Stimulated activated CD4-positive, alpha-beta T cell treated with anti-CD3 and anti-CD28 coated beads, Interleukin-2, amount 100 ng/mL, for 24 hours (primary cell): ENCODE measurements at places on chromosomes 7 and 10.

GRCh38 chr7:31249671-31250070 lies 90.9 kb downstream of the NEUROD6 start:
- DNase-seq = no peak

- DNase-seq = no peak
These were observed 490.0 kb downstream of the PTPRN2 start for GRCh38 chr7:158097453-158098124.

GRCh38 chr10:79292026-79292766 lies 55.1 kb upstream of the PPIF start:
- DNase-seq = no peak

- DNase-seq = no peak
These were observed 1.7 kb upstream of the DPYSL4 start for GRCh38 chr10:132184816-132185593.

DNA sequence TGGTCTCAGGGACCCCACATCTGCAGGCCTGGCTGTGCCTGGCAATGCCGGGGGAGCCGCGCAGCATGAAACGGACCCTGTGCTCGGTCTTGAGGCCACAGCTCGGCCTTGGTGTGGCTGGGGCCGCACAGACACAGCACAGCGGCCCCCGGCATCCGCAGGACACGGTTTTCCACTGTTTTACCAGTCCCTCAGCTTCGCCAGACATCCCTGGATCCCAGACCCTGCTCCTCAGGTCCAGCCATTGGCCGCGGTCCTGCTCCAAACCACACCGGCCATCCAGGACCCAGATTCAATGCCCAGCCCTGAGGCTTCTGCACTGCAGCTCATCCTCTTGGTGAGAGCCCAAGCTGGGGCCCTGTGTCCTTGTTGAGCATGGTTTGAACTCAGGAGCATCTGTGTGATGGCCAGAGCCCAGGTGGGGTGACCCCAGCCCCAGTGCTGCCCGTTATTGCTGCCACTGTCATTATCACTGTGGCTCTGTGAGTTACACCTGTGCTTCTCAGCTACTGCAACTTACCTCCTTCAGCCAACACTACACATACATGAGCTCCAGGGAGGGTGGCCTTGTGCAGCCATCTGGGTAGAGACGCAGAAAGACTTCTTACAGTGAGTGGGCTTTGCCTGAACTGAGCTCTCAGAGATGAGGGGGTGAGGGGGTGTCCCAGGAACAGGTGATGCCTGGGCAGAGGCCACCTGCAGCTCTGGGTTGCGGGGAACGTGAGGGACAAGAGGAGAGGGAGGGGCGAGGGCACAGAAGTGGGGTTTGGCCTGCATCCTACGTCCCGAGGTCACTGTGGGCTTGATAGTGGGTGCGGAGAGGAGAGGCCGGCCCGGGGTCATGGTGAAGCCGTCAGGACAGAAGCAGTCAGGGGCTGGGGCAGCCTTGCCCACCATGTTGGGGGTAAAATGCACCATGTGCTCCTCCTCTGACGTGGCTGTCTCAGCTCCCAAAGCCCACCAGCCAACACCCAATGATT lies 567.6 kb downstream of the PTPRN2 start:
- no peak for DNase-seq

DNA sequence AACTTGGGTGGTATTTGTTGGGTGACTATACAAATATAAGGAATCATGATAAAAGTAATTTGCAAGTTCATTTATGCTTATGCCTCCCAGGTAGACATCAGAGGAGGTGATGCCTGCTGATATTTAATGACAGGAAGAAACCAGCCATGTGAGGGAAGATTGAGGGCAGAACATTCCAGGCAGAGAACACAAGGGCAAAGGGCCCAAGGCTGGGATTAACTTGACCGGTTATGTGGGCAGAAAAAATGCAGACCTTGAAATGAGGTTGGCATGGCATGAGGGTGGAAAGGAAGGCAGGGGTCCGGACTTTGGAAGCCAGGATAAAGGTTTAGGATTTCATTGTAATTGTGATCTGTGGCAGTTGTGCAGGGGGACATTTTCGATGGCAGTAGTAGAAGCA lies 68.0 kb upstream of the MTPN start:
- no peak for DNase-seq

DNA sequence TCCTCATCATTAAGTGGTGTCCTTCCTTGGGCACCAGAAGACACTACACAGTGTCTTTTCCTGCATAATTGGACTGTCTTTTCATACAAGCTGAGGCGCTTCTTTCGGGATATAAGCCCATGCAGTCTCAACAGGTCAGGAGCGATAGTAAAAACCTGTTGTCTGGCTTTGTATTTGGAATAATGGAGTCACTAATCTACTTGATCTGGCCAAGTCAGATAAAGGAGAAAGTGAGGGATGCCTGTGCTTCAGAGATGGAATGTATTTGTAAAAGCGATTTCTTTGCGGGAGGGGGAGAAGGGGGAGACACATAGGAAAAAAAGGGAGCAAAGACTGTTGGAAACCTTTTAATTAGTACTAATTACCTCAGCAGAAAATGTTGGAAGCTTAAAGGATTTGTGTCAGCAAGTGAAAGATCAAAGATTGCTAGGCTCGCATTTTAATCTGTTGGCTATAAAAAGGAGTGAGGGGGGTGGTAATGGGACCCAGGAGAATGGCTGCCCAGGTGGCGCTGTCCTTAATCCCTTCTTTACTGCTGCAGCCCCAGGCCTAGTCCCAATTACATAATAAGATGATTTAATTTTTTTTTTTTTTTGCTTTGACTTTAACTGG lies 581.4 kb downstream of the LRMDA start:
- no peak for DNase-seq

DNA sequence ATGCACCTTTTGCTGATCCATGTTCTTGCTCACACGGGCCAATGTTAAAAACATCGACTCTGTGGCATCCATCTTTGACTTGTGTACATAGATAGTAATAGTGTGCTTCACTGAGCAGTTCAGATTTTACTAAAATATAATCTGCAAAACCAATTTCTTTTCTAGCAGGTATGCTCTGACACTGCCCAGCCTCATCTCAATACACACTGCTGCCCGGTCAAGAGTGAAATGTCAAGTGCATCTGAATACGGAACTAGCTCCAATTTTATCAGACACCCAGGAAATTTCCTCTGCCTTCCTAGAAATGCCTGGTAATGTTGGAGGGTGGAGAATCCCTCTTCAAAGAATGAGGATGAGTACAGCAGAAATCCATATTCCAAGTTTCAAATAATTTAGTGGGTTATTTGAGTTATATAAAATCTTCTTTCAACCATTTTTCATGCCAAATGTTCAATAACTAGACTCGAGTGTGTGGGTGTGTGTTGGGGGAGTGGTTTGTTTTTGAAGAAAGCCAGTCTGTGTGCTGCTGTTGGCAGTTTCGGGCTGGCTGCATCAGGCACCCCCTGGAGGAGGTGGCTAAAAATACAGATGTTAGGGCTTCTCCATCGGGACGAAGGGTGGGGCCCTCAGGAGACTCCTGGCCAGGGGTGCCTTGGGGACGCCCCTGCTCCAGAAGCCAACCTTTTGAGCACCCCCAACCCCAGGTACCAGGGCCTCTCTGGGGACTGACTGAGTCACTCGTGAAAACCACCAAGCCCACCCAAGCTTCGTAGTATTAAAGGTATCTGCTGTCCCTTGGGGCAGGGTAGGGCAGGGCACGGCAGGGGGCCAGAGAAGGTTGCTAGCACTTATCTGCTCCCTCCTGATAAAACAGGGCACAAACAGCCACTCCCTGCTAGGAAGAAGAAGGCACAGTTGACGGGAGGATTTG lies 15.4 kb downstream of the CTBP2 start:
- no peak for DNase-seq

- DNase-seq = no peak
These were observed 470.8 kb upstream of the ADARB2 start for GRCh38 chr10:2208106-2208505.

- DNase-seq = peak; percentile 41
These were observed 2.9 kb upstream of the ATP6V0E2 start for GRCh38 chr7:149870701-149871483.

- DNase-seq = no peak
These were observed 71.5 kb upstream of the SLC13A1 start for GRCh38 chr7:123271231-123271630.

- no peak for DNase-seq
These were observed 106.2 kb upstream of the INHBA start for GRCh38 chr7:41809116-41809515.

GRCh38 chr7:108324053-108325038 lies 131.9 kb downstream of the NRCAM start:
- DNase-seq = no peak

DNA sequence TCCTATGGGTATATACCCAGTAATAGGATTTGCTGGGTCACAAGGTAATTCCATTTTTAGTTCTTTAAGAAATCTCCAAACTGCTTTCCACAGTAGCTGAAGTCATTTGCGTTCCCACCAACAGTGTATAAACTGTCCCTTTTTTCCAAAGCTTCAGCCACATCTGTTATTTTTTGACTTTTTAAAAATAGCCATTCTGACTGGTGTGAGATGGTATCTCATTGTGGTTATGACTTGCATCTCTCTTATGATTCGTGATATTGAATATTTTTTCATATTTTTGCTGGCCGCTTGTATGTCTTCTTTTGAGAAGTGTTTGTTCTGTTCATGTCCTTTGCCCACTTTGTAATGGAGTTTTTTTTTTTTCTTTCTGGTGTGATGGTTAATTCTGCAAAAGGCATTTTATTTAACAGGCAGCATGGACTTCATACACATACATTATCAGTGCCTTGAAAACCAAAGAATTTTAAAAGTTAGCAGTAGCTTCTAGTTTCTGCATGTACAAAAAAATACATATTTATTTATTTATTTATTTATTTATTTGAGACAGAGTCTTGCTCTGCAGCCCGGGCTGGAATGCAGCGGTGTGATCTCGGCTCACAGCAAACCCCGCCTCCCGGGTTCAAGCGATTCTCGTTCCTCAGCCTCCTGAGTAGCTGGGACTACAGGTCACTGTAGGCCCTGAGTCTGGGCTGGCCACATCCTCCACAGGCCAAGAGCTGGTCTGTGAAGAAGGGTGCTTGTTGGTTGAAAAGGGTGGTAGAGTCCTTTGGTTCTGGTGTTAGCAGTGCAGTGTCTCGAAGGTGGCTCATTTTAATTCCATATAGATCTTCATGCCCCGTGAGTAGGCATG lies 32.3 kb downstream of the AGR3 start:
- no peak for DNase-seq

GRCh38 chr10:122795924-122796323 lies 49.7 kb downstream of the CUZD1 start:
- no peak for DNase-seq

DNA sequence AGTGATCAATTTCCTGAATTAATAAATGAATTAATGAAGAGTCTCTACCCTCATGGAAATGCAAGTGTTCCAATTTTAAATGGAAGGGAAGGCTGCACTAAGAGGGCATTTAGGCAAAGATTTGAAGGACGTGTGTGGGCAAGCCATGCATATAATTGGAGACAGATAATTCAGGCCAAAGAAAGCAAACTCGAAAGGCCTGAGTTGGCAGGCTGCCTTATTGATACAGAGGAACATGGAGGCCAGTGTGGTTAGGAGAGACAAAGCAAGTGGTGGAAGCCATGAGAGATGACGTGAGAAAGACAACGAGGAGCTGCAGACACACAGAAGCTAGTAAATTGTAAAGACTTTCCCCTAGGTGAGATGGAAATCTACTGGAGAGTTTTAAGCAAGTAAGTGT lies 15.4 kb upstream of the PCLO start:
- no peak for DNase-seq

GRCh38 chr10:13787015-13787421 lies 200.3 kb downstream of the PRPF18 start:
- peak; percentile 73 for DNase-seq

DNA sequence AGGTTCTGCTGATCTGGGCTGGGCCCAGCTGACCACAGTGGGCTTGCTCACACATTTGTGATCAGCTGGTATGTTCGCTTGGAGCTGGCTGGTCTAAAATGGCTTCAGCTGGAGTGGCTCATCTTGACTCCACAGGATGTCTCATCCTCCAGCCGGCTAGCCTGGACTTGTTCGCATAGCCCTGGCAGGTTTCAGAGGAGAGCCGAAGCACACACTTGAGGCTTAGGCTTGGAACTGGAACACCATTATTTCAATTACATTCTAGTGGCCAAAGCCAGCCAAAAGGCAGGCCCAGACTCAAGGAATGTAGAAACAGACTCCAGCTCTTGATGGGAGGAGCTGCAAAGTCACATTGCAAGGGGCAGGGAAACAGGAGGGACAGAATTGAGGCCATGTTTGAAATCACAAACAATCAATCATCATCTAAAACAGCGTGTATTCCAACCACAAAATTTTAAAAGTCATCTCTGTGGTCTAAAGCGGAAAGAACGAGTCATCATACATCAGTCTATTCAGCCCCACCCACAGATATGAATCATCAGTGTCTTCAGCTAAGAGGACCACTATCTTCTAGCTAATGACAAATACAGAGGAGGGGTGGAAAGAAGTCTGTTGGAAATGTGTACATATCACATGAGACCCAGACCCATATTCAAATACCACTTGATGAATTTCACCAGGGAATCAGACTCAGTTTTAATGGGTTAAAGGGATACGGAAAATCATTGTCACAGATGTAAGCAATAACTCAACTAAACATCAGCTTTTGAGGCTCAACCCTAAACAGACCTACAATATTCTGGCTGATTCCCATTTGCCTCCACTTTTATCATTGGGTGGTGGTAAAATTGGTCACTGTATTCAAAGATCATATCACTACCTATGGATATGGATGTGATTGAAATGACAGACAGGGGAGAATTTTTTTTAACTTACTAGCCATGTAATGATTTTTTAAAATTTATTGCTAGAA lies 139.0 kb upstream of the MKLN1 start:
- peak; percentile 43 for DNase-seq

DNA sequence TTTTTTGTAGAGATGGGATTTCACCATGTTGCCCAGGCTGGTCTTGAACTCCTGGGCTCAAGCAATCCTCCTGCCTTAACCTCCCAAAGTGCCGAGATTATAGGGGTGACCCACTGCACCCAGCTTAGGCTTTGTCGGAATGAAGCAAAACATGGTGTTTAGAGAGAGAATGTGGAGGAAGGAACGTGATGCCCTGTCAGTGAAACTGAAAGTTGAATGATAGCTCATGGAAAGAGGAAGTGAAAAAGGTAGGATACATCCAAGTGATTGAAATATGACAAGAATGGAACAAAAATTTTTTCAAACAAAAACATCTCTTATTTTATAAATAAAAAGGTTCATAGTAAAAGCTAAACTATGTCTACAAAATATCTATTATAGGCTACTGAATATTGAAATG lies 5.9 kb downstream of the AKAP9 start:
- no peak for DNase-seq

DNA sequence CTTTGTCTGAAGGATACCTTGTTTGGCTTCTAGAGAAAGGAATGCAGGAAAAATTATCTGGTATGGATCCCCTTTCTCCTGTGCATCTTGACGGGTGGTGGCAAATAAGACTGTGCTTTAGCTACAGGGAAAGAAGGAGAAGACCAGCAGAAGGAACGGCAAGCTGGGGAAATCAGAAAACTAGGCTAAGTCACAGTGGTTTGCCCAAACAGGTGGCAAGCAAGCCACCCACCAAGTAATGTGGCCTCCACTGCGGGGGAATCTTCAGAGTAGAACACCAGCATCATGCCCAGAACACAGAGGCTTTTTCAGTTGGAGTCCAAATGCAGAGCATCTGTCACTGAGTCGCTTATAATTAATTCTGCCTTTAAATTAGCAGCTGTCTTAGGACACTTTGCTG lies 282.8 kb downstream of the PHF14 start:
- no peak for DNase-seq

GRCh38 chr10:130575756-130576285 lies 439.6 kb downstream of the GLRX3 start:
- DNase-seq = no peak
